ENCODE measurements at places on chromosomes 11 and 22. TPM values are rescaled to one million over a fixed set of nuclear protein-coding genes. Genes with fewer than 3 reads are reported as not detected.

Gene CHRM1
- not detected for polyA plus RNA-seq

Gene PAX6
- polyA plus RNA-seq = 72.6 TPM

Gene HMGXB4
- polyA plus RNA-seq = 20.0 TPM

Gene MYO18B
- 0.34 TPM for polyA plus RNA-seq

Gene CADM1
- 92.1 TPM for polyA plus RNA-seq

Gene OR2AG2
- polyA plus RNA-seq = not detected

Gene APOC3
- not detected for polyA plus RNA-seq

Gene SLN
- polyA plus RNA-seq = not detected

Gene KCNK4
- 1.0 TPM for polyA plus RNA-seq

Gene NLRP10
- not detected for polyA plus RNA-seq

Gene MIAT
- polyA plus RNA-seq = 529 TPM

Gene PLXNB2
- polyA plus RNA-seq = 38.6 TPM

Gene PPP1R14B
- 475 TPM for polyA plus RNA-seq

Gene TRIM6
- not detected for polyA plus RNA-seq

Gene ASRGL1
- 141 TPM for polyA plus RNA-seq

Gene PDGFD
- 1.0 TPM for polyA plus RNA-seq

Gene MYOD1
- polyA plus RNA-seq = not detected

Gene PCF11
- 82.4 TPM for polyA plus RNA-seq

Gene TMEM191B
- polyA plus RNA-seq = 41.5 TPM

Gene LMO2
- polyA plus RNA-seq = 33.2 TPM

Gene GNAZ
- 63.2 TPM for polyA plus RNA-seq

Gene TOMT
- polyA plus RNA-seq = 0.76 TPM

Gene ANO1
- not detected for polyA plus RNA-seq

Gene TIMP3
- 0.72 TPM for polyA plus RNA-seq

Gene DERL3
- 0.84 TPM for polyA plus RNA-seq

Gene OR51I1
- polyA plus RNA-seq = not detected

Gene MPPED2
- polyA plus RNA-seq = 99.7 TPM

Gene RCOR2
- 41.5 TPM for polyA plus RNA-seq

Gene KRTAP5-2
- not detected for polyA plus RNA-seq

Gene CBLIF
- polyA plus RNA-seq = not detected

Gene PLAAT5
- not detected for polyA plus RNA-seq

Gene VSIG2
- polyA plus RNA-seq = not detected

Gene CCDC15
- 2.5 TPM for polyA plus RNA-seq

Gene MYRF
- polyA plus RNA-seq = 0.86 TPM

Gene SLC5A4
- not detected for polyA plus RNA-seq

Gene NNMT
- not detected for polyA plus RNA-seq

Gene TMEM151A
- 8.4 TPM for polyA plus RNA-seq

Gene PVALB
- polyA plus RNA-seq = not detected

Gene BCR
- 53.6 TPM for polyA plus RNA-seq

Gene XPNPEP3
- 5.3 TPM for polyA plus RNA-seq

Gene SLC1A2
- polyA plus RNA-seq = 130 TPM

Gene AASDHPPT
- polyA plus RNA-seq = 322 TPM

Gene HIKESHI
- polyA plus RNA-seq = 174 TPM

Gene RFPL1
- not detected for polyA plus RNA-seq

Gene TP53I11
- polyA plus RNA-seq = 31.4 TPM

Gene RBM14
- polyA plus RNA-seq = 44.8 TPM

Gene ABCC8
- polyA plus RNA-seq = 13.2 TPM

Measured in neural cell (in vitro differentiated cells).